Right lobe of liver (tissue), 6 donors: ENCODE measurements at places on chromosomes 1 and 21.
A peak's percentile ranks its signal among the peaks of the same experiment; 100 is the strongest.

- H3K4me1 ChIP-seq = no peaks in the 10 kb centered on the region
- H3K27ac ChIP-seq = peak within 1 kb of the TSS; percentile 78
- H3K4me3 ChIP-seq = peak within 1 kb of the TSS; percentile 32
- H3K36me3 ChIP-seq = no peaks in the 10 kb centered on the region
- peak; percentile 55 for DNase-seq
These were observed at the start of gene KMO for GRCh38 chr1:241532162-241532531. KMO (plus strand) TSS chr1:241532378; CDS start chr1:241532445, 67 bp downstream.

DNA sequence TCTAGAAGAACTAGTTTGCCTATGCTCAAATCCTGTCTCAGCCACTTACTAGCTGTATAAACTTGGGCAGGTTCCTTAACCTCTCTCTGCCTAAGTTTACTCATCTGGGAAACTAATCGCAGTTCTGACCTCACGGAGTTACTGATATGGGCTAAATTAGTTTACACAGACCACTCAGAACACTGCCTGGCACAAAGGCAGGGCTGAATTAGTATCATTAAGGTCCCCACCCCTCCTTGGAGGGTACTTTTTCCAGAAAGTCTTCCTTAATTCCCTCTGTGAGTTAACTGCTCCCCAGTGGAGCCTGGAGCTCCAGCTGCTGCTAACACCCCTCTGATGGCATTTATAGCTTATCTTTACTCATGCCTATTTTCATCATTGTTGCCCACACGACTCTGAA, 40.3 kb downstream of the SSBP3 start:
- no peak for DNase-seq
- no peaks in the 10 kb centered on the region for H3K36me3 ChIP-seq
- H3K4me3 ChIP-seq = no peak overlapping the region
- H3K4me1 ChIP-seq = no peaks in the 10 kb centered on the region

DNA sequence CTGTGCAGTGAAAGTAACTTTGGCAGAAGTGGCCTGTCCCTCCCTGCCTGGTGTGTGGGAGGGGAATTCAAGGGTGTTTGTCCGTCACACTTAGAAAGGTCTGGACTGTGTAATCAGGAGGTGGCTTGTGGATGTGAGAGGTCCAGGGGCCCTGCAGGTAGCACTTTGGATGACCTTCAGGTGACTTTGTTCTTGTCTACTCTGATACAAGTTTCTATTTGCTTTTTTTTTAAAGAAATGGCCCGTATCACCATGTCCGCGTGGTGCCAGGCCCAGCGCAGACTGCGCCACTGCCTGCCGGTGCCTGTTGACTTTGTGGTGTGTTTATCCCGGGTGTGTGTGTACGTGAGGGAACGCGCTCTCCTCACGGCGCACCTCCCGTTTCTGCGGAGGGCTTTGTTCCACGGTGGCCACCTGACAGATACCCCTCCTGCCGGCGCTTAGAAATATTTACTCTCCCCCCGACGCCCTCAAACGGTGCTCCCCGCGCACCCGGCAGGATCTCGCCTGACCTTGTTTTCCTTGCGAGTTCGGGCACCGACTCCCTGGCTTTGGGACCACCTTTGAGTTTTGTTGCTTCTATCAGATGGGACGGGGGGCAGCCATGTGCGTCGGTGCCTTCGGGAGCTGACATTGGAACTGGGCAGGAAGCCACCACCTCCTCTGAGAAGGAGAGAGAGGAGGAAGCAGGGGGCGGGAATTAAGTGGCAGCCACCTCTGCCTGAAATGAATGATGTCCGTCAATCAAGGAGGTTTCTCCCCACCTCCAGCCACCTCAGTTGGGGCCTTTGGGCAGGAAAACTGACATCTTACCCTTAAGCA, 119.4 kb downstream of the PRDM16 start:
- no peak overlapping the region for H3K4me3 ChIP-seq
- no peak overlapping the region for H3K27ac ChIP-seq
- H3K4me1 ChIP-seq = no peaks in the 10 kb centered on the region
- no peaks in the 10 kb centered on the region for H3K36me3 ChIP-seq

DNA sequence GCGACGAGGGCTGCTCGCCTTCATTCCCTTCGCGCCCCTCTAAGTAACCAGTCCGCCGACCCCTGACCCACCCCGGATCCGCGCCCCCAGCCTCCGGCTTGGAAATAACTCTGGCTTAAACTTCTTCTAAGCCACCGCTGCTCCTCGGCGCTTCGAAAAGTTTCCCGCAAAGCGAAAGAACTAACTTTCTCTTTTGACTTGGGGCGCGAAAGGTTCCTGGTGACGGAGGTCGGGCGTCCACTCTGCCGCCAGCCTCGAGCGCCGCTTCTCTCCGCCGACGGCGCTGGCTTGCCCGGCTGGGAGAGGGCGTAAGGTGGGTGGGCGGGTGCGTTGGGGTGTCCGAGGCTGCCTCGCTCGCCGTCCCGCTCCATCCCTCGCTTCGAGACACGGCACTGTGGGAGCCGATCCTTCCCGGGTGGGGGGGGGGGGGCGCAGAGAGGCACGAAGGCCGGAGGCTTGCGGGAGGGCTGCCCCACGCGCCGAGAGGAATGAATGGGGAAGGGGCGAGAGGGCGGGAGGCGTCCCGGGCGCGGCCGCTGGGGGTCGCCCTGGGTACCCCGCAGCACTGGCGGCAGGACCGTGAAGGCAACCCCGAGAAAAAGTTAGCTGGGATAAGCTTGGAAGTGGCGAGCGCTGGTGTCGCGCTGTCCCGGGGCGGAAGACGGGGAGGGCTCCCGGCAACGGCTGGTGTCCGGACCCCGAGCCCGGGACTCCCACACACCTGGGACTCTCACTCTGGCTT, 569 bp downstream of the ATF3 start:
- peaks cover 21% of the 10 kb centered on the region for H3K4me1 ChIP-seq
- no peaks in the 10 kb centered on the region for H3K27me3 ChIP-seq
- peak overlapping the region; percentile 54 for H3K4me3 ChIP-seq
- peak; percentile 65 for DNase-seq
- H3K36me3 ChIP-seq = no peaks in the 10 kb centered on the region

DNA sequence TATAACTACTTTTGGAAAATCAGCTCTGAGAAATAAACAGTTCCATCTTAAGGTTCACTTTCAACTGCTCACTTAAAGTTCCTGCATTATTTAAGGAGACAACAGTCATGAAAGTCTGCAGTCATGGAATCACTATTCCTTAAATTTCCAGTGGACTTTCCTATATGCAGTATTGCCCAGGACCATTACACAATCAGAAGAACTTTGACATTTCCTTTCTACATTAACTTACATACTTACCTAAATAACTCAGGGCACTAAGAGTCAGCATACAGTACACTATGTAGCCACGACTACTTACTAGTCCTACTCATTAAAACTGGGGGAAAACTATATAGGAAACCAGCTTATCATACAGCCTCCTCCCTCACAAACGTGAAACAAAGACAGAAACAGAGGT, 220.1 kb downstream of the SLC45A1 start:
- no peak overlapping the region for H3K4me3 ChIP-seq
- H3K27ac ChIP-seq = no peak overlapping the region
- no peaks in the 10 kb centered on the region for H3K4me1 ChIP-seq
- H3K36me3 ChIP-seq = no peaks in the 10 kb centered on the region
- H3K27me3 ChIP-seq = no peaks in the 10 kb centered on the region

DNA sequence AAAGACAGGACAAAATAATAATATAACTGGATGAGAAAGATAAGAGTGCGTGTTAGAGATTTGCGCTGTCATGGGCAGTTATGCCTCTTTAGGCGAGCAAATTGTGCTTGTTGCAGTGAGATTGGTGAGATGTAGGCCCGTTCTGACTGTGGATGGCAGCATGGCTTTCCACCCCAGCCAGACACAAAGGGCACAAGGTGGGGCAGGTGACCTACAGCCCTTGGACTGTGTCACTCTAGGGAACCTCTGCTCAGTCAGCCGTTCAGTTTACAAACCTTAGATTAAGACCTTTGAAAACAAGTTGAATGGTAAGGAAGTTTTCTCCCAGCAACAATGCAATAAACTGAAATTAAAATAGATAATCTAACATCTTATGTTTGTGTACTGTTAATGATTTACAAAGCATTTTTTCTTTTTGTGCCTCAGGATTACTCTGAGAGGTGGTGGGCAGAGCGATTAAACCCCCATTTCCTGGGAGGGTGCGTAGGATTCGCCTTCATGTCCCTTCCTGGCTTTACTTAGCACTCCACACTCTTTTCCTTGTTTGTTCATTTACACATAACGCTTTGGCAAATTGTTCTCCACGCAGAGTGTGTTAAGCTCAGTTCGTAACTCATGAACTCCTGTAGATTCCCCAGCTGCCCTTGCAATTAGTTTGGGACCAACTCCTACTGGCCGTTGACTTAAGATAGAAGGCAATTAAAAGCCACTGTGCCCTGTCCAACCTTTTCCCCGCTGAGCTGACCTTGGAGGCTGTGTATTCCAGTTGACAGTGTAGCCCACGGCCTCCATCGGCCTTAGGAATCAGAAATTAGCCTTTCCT, 58.1 kb upstream of the IGSF5 start:
- H3K4me1 ChIP-seq = no peaks in the 10 kb centered on the region
- no peak for DNase-seq
- H3K36me3 ChIP-seq = no peaks in the 10 kb centered on the region
- no peak overlapping the region for H3K4me3 ChIP-seq

GRCh38 chr1:182515556-182515955, 65.6 kb downstream of the RGSL1 start:
- no peak for DNase-seq
- H3K4me3 ChIP-seq = no peak overlapping the region
- no peaks in the 10 kb centered on the region for H3K4me1 ChIP-seq
- no peak overlapping the region for H3K27ac ChIP-seq
- H3K27me3 ChIP-seq = no peaks in the 10 kb centered on the region
- H3K36me3 ChIP-seq = no peaks in the 10 kb centered on the region

GRCh38 chr21:45022348-45022675, 52.1 kb upstream of the ADARB1 start:
- no peaks in the 10 kb centered on the region for H3K36me3 ChIP-seq
- no peak for DNase-seq
- no peak overlapping the region for H3K27ac ChIP-seq
- no peaks in the 10 kb centered on the region for H3K4me1 ChIP-seq
- no peaks in the 10 kb centered on the region for H3K27me3 ChIP-seq
